ENCODE measurements at places on chromosomes 2 and 18.

DNA sequence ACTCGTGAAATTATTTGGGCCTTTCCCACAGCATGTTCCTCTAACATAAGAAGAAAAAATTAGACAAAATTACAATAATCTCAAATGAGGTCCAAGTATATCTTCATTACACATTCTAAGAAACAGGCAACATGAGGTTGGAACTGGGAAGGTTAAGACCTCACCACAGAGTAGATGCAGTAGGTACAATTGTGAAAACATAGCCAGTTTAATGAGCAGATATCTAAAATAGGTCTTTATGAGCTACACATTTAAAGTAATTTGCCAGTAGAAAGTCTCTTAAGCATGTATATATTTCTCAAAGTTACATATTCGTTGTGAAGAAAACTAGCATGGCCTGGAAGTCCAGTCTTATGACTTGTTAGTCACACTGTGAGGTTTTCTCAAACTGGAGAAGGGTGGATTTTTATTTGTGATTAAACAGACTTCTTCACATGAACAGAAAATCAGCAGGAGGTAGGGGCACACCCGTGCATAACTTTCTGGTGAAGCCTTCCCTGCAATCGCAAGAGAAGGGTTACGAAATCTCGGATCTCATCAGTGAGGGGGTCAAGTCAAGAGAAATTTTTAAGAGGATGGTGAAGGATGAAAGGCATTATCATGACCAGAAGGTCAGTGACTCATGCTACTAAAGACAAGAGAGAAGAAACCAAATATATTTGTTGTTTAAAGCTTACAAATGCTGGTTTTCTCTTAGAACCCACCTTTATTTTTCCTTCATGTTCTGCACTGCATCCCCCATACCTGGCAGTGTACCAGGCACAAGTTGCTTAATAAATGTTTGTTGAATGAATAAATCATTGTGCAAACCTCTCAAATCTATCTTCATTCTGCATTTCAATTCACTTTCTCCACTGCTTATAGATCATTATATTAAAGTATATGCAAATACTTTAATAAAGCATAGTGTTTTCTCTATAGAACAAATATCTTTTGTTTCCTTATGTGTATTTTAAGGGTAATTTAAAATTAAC lies 5.1 kb upstream of the RAB27B start:
- DNase-seq, result no peak

GRCh38 chr18:21069468-21069867 lies 42.1 kb downstream of the ROCK1 start:
- no peak for DNase-seq

- peak; percentile 67 for DNase-seq
Measured at GRCh38 chr2:47310801-47311560, 92.0 kb upstream of the MSH2 start.

DNA sequence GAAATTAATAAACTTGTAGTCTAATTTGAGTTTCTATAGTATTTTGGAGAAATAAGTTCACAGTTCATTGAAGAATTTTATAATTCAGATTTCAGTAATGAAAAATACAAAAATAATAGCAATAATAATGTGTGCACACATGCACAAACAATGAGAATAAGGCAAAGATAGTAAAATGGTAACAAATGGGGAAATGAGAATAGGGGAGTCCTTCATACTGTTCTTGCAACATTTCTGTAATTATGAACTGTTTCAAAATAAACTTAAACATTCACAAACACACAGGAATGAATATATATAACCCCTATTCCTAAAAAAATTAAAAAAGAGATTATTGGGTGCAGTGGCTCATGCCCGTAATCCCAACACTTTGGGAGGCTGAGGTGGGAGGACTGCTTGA lies 63.9 kb downstream of the SPRED2 start:
- no peak for DNase-seq

GRCh38 chr2:105683011-105683492 lies 61.7 kb upstream of the NCK2 start:
- no peak for DNase-seq

DNA sequence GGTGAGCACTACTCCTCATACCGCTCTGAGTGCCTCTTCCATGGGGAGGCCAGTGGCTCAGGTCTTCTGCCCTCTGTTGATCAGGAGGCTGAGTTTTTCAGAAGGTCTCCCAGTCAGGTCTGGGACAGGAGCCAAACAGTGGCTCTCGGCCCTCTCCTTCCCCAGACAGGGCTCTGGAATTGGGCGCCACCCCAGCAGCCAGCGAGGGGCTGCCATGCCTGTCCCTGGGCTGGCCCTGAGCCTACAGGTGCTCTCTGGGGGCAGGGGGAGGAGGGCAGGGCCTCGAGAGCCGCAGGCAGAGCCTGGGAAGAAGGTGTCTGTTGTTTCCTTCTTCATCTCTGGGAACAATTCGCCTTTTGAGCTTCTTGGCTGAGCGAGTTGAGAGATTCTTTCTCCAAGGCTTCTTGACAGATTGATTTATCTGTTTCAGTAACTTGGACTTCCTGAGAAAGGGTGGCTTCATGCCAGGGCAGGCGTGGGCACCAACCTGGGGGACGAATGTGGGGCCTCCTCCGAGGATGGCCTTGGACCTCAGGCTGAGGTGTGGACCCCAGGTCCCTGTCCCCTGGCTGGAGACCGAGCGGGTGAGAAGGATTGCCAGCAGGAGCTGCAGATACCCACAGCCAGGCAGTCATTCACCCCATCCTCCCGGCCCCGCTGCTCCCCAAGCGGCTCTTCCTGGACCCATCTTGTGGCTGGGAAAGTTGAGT lies 64.7 kb upstream of the GLI2 start:
- DNase-seq, result no peak
